Naive thymus-derived CD4-positive, alpha-beta T cell (primary cell): ENCODE measurements at places on chromosomes 1 and 21.

DNA sequence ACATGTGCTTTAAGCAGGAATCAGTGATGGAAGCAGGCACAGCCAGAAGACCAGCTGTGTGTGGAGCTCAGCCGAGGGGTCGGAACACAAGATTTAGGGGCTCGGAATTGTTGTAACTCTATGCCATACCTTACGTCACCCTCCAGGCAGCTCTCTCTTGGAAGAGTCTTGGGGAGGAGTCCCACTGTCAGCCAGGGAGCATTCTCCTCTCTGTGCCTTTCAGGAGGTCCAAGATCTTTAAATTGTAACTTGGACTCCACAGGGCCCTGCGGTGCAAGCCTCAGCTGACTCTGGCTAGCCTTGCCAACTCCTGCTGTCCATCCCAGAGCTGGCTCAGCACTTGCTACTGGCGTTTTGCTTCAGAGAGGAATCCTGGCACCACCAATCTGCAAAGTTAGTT lies 26.4 kb upstream of the ROR1 start:
- H3K27ac ChIP-seq = no peak overlapping the region
- H3K36me3 ChIP-seq = no peaks in the 10 kb centered on the region
- DNase-seq = no peak

DNA sequence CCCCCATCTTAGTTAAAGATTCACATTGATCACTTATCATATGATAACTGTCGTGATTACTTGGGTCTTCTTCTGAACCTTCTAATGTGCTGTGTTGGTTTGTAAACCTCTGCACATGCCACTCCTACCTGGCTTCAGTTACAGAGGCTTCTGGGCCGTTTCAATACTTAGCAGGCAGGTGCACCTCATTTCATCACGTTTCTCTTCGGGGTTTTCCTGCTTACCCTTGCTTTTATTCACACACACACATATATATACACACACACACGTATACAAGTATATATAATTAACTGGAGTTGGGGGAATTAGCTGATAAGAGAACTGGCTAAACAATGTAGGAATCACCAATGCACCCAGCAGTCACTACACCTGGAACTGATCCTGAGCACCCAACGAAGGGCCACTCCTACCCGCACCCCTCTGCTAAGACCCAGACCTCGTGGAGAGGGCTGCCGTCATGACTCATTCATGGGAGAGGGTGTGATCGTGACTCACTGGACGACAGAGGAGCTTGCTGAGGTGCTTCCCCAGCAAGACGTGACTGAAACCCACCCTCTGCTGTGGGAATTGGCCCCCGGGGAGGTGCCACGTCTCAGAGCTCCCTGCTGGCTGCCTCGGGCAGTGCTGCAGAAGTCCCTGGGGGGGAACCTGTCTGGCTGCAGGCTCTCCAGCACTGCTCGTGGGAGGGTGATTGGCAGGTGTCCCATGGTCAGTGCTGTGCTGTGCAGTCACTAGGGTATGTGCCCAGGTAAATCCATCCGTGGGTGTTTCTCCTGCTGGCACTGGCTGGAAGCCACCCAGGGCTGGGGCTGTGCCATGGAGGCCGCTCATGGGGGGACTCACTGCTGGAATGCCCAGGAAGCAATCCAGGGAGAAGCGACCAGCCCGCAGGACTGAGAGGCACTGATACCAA lies 166.6 kb downstream of the DYRK1A start:
- DNase-seq = no peak
- H3K4me3 ChIP-seq = no peak overlapping the region
- H3K36me3 ChIP-seq = no peaks in the 10 kb centered on the region
- H3K27ac ChIP-seq = no peak overlapping the region

- no peak overlapping the region for H3K27ac ChIP-seq
- no peaks in the 10 kb centered on the region for H3K36me3 ChIP-seq
- no peaks in the 10 kb centered on the region for H3K4me1 ChIP-seq
Measured at GRCh38 chr1:36717431-36717830, 234.7 kb upstream of the CSF3R start.

- no peak overlapping the region for H3K4me3 ChIP-seq
- H3K4me1 ChIP-seq = no peaks in the 10 kb centered on the region
- H3K36me3 ChIP-seq = no peaks in the 10 kb centered on the region
- no peaks in the 10 kb centered on the region for H3K27me3 ChIP-seq
Measured at GRCh38 chr1:2956576-2956975, 64.7 kb upstream of the ACTRT2 start.

GRCh38 chr1:93021539-93022134 lies 57.4 kb upstream of the MTF2 start:
- no peaks in the 10 kb centered on the region for H3K27me3 ChIP-seq
- no peaks in the 10 kb centered on the region for H3K4me1 ChIP-seq
- no peak overlapping the region for H3K27ac ChIP-seq
- DNase-seq = no peak

DNA sequence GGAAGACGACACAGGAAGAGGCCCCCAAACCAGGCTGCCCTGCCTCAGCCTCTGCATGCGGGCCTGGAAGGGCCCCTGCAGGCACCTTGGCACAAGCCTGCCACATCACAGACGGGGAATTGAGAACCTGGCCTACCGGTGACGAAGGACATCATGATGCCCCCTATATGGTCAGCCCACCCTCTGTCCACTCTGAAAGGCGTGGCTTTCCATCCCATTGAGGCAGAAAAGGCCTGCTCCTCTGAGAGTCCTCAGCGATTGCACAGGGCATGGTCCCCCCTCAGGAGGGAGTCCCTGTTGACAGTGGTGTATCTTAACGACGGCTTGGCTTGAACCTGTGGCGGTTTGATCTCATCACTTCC lies 11.4 kb downstream of the KRTAP10-1 start:
- no peak overlapping the region for H3K4me3 ChIP-seq
- H3K36me3 ChIP-seq = no peaks in the 10 kb centered on the region
- no peak overlapping the region for H3K27ac ChIP-seq

GRCh38 chr1:17412093-17412870 lies 27.2 kb downstream of the RCC2 start:
- no peaks in the 10 kb centered on the region for H3K27me3 ChIP-seq
- no peaks in the 10 kb centered on the region for H3K4me1 ChIP-seq
- no peak overlapping the region for H3K27ac ChIP-seq
- no peak overlapping the region for H3K4me3 ChIP-seq
- DNase-seq = no peak
- H3K36me3 ChIP-seq = peaks cover 21% of the 10 kb centered on the region

GRCh38 chr1:218585511-218586184 lies 240.5 kb downstream of the TGFB2 start:
- no peak overlapping the region for H3K4me3 ChIP-seq
- H3K4me1 ChIP-seq = no peaks in the 10 kb centered on the region
- H3K36me3 ChIP-seq = no peaks in the 10 kb centered on the region
- no peaks in the 10 kb centered on the region for H3K27me3 ChIP-seq
- no peak overlapping the region for H3K27ac ChIP-seq

DNA sequence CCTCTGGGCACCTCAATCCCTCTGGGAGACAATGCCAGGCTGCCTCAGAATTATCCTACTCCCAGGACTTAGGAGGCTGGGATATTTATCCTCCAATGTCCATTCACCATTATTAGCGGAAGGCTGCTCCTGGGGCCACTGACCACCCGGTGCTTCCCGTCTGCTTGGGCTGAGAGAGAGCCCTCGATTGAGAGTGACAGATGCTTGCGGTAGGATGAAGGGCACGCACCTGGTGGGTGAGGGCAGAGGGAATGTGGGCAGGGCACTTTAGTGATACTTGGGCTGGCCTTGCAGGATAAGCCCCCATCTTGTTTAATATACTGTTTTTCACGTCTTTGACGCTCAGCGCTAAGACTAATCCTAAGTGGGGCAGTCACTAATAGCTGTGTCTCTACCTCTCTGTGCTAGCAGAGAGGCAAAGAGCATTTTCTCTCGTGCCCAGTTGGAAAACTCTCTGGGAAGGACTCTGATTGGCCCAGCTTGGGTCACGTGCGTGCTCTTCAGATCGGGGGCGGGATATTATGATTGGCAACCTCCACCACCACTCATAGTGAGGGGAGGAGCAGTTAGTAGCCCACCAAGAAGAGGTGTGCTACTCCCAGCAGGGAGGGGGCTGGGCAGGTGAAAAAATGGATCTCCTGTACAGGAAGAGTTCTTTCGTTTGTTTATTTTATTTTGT lies 10.6 kb upstream of the PARS2 start:
- no peaks in the 10 kb centered on the region for H3K27me3 ChIP-seq
- H3K4me3 ChIP-seq = no peak overlapping the region
- no peak for DNase-seq
- no peaks in the 10 kb centered on the region for H3K4me1 ChIP-seq
- H3K27ac ChIP-seq = no peak overlapping the region
